ENCODE measurements at places on chromosomes 6 and 20.

- DNase-seq: no peak
Observed at GRCh38 chr20:43682446-43682845, 15.5 kb downstream of the MYBL2 start.

DNA sequence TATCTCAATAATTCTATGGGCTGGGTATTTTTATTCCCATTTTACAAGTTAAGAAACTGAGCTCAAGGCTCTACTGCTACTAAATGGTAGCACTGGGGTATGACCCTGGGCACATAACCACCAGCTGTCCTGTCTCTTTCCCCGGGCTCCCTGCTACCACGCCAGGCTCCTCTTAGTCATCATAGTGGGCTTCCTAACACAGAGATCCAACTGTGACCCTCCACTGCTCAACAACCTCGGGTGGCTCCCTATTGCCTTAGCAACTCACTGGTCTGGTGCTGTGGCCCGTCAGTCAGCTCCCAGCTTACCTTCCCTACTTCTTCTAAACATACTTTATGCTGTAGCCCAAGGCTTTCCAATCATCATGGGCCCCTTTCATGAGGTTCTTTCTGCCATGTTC is 4.5 kb downstream of the KIAA1755 start:
- DNase-seq: no peak

GRCh38 chr20:5173751-5174150 is 46.9 kb downstream of the CDS2 start:
- DNase-seq: no peak

- DNase-seq: no peak
Observed at GRCh38 chr20:36098364-36098763, 56.2 kb upstream of the EPB41L1 start.

GRCh38 chr6:2237001-2237400 is 8.4 kb downstream of the GMDS start:
- no peak for DNase-seq

DNA sequence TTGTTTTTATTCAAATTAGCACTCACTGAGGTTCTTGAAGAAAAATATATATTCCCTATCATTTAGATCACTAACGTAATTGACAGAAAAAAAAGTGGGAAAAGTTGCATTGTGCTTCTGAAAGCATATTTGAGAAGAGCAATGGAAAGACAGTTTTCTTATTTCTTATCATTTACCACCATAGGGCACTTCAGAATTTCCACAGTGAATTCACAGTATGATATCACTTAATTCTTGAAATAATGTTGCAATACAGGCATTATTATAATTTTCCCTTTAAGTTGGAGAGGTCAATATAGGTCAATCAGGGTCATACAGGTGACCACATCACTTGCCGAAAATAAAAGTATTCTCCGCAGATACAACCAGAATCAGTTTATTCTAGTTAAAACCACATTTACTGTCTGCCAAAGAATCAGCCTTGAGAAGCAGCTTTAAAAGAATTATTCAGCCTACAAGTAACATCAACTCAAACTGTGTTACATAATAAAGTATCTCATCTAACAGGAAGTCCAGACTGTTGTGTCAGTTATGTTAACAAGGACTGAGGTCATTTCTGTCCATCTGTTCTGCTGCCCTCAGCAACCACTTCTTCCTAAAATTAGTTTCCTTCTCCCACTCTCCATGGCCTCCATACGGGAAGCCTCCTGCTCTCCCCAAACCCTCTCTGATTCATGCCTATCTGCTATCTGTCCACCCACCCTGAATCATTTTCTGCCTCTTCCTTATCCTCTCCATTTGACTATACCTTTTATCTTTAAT is 121.2 kb downstream of the SIM1 start:
- no peak for DNase-seq

- DNase-seq: no peak
Observed at GRCh38 chr6:15810618-15811017, 147.8 kb upstream of the DTNBP1 start.

DNA sequence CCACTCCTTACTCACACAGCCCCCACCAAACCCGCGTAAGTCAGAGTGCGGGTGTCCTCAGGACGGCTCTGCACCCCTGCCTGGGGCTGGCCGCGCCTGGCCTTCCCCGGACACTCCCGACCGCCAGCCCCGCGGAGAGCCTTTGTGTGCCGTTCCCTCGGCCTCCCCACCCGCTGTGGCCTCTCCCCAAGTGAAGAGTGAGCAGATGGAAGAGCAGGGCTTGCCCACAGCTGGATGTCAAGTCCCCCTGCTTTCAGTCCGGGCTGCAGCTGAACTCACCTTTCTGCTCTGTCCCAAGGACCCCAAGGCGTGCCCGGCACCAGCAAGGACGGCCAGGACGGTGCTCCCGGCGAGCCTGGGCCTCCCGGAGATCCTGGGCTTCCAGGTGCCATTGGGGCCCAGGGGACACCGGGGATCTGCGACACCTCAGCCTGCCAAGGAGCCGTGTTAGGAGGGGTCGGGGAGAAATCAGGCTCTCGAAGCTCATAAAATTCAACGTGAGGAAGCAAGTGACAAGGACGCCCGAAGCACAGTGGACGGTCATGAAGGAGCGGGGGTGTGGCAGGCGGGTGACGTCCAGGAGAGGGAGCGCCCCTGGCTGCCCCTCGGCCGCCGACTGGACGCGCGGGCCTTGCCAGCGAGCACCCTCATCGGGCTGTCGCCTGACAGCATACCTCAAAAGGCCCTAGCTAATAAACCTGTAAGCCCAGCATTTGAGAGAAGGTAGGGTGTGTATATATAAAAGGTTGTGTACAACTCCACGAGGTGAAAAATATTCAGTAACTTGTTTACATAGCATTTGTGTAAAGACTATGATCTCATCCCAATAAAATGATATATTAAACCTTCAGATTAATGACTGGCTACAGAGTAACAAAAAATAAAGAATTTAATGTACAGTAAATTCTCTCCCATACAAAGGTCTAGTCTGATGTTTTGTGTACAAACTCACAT is 21.1 kb downstream of the TCFL5 start:
- DNase-seq: no peak

DNA sequence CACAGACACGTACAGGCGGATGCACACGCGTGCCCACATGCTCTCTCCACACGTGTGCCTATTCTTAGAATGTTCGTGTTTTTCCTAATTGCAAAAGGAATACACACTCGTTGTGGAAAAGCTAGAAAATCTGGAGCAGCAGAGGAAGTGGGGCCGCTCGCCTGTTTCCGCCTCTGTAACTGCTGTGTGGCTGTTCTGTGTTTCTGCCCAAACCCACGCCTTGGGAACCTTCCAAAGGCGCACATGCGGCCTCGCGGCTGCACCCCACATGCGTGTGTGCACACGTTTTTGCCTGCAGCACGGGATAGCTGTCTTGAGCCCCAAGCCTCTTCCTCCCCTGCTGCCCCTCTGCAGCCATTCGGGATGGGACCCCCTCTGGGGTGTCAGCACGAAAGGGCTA is 12.2 kb downstream of the SLC17A9 start:
- no peak for DNase-seq

DNA sequence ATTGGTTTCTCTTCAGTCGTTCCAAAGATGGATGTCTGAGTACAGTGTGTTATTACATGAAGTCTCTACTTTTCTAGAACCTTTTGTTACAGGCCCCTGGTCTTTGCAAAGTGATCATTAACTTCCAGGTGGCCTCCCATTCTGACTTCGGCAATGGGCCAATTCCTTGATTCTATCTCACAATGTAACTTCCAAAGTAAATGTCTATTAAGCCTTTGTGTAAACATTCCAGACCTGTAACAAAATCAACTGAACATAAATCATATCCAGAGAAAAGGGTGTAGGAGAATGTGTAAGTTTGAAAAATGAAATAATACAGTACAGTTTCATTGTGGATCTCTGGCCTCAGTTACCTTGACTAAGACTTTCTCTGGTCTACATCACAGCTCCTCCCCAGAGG is 187.8 kb upstream of the JAG1 start:
- DNase-seq: no peak

- DNase-seq: no peak
Observed at GRCh38 chr20:18588574-18588933, 700 bp downstream of the DTD1 start.

GRCh38 chr20:36499723-36500501 is 41.4 kb upstream of the MYL9 start:
- DNase-seq: no peak

GRCh38 chr6:62272114-62272513 is 13.9 kb downstream of the KHDRBS2 start:
- no peak for DNase-seq

GRCh38 chr6:63883597-63883996 is 248.0 kb downstream of the PHF3 start:
- no peak for DNase-seq

- DNase-seq: no peak
Observed at GRCh38 chr20:1334761-1335160, 5.8 kb upstream of the SDCBP2 start.

DNA sequence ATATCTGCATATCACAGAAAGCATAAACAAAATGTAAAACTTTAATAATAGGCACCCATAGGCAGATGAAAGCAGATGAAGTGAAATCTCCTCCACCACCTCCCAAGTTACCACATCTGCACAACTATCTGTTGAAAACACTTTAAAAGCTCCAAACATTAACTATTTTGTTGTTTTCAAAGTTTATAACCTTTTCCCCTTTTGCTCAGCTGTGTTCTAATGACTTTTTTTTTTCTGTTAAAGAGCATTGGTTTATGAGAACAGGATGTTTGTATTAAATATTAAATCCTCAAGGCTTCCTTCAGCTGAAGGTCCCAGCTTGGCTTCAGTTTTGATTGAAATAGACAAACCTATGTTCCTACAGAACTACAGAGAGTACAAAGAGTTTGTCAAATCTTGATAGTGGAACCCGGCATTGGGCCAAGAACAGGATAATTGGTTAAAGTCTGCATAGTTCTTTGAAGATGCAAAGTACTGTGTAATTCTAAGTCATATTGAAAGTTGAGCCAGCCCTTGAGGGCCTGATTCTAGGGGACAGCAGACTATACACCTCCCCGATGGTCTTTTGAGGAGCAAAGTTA is 255.1 kb upstream of the JAG1 start:
- no peak for DNase-seq

DNA sequence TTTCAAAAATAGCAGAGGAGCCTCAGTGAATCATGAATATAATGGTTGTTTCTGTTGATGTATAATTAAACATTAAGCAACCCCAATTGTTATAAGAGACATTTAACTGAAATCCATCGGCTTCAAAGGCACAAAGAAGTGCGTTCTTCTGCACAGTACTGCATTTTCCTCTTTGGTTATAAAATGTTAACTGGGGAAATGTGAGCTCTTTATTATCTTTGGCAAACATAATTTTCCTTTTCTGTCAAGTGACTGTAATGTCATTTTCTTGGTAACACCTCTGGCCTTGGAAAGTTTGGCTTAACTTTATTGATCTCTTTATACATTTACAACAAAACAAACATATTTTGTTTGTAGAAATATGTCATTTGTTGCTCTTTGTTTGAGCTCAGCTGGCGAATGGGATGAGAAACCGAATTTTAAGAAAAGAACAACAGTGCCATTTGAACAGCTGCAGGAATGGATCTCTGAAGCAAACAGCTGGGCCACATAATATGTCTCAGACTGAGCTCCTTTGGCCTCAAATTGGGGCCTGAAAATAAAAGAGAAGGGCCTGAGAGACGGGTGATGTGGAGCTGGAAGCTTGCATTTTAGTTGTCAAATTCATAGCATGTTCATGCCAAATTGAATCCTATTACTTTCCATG is 427.0 kb upstream of the SPTLC3 start:
- no peak for DNase-seq

GRCh38 chr6:169654598-169655391 is 47.0 kb downstream of the WDR27 start:
- peak; percentile 70 for DNase-seq

DNA sequence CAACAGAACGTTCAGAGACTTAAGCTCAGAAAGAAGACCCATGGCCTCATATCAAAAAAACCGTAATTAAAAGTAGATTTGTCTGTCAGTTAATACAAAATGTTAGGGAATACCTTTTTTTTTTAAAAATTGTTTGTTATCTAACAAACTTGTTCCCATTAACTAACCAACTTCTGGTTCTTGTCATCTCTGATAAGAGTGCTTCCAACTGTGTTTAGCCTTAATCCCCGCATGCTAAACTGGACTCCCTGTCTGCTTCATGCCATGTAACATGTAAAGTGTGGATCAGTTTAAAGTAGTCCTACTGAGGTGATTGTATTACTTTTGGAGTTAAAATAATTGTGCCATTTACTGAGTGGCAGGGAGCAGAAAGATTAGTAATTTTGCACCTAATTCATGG is 6.3 kb downstream of the JARID2 start:
- DNase-seq: no peak

DNA sequence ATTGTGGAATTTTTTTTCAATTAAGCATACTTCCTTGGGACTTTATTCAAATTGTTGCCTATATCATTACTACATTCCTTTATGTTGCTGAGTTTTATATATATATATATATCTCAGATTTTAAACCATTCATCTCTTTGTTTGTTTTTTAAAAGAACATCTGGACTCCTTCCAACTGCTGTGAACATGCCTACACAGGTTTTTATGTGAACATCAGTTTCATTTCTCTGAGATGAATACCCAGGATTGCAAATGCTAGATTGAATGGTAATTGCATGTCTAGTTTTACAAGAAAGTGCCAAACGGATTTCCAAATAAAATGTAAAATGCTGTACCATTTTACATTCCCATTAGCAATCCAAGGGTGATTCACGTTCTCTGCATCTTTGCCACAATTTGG is 1289.3 kb downstream of the HACE1 start:
- no peak for DNase-seq

- DNase-seq: no peak
Observed at GRCh38 chr6:139591075-139591865, 216.8 kb upstream of the CITED2 start.

GRCh38 chr6:47149554-47149953 is 107.4 kb upstream of the ADGRF1 start:
- no peak for DNase-seq

GRCh38 chr20:2750491-2751251 is 49.8 kb downstream of the CPXM1 start:
- DNase-seq: no peak

- DNase-seq: no peak
Observed at GRCh38 chr20:17793986-17794385, 94.2 kb downstream of the BANF2 start.

GRCh38 chr6:120816794-120817193 is 517.5 kb downstream of the TBC1D32 start:
- DNase-seq: no peak

- DNase-seq: no peak
Observed at GRCh38 chr6:36731622-36732310, 34.1 kb downstream of the RAB44 start.

- DNase-seq: no peak
Observed at GRCh38 chr6:72784581-72784980, 162.7 kb downstream of the KCNQ5 start.

- DNase-seq: no peak
Observed at GRCh38 chr20:34642009-34642408, 34.9 kb downstream of the PIGU start.

DNA sequence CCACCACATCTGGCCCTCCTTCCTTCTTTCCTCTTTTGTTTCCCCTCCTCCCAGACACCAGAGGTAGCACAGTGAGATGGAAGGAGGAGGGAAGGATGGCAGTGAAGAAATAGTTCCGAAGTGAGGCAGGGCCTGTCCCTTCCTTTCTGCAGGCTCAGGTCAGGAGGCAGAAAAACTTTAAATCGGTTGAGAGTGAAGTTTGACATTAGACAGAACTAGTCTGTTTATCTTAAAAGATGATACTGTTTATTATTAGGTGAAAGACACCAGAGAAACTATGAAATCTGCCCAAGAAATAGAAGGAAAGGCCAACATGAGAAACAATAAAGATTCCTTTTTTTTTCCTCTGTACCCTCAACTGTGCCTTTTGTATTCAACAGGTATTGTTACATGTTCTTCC is 670.3 kb downstream of the UTRN start:
- no peak for DNase-seq

Data from activated naive CD8-positive, alpha-beta T cell treated with anti-CD3 and anti-CD28 coated beads for 36 hours (primary cell).